Stimulated activated naive CD8-positive, alpha-beta T cell treated with anti-CD3 and anti-CD28 coated beads, Interleukin-15, amount 100 ng/mL, for 72 hours (primary cell): ENCODE measurements at places on chromosomes 7 and 10.
A peak's percentile ranks its signal among the peaks of the same experiment; 100 is the strongest.

DNA sequence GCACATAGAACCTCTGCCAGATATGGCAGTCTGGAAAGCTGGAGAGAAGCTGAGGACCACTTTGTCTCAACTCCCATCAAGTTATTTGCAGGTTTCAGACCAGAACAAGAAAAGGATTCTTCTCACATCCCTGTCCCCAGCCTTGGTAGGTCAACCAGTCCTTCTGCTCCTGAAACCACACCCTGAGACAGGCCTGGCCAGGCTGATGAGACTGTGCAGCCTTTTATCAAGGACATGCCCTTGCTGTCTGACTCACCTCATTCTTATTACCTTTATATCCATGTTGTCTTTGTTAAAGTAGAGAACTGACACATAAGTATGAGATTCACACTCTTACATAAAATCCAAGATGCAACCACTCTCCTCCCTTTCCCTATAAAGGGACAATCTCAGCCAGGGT is 354.9 kb downstream of the PLXNA4 start:
- no peak for DNase-seq

GRCh38 chr10:43131906-43132305 is 6.3 kb upstream of the CSGALNACT2 start:
- DNase-seq, result no peak

GRCh38 chr7:6161463-6162330 is 110.7 kb downstream of the CYTH3 start:
- DNase-seq, result no peak

DNA sequence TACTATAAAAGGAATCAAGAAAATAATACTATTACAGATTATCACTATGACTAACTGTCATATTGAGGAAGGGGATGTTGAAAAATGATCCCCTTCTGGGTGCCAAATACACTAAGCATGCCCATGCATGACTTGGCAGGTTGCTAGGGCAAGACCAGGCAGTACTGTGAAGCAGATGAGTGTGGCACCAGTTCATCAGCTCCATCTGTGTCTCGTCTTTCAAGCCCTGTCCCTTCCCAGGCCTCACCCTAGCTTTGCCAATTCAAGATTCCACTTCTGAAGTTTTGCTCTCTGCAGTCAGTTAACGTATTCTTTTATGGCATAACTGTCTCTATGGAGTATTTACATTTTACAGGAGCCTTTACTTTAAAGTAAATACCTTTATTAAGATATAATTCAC is 135.6 kb upstream of the HPS1 start:
- no peak for DNase-seq

GRCh38 chr10:133100706-133101415 is 13.1 kb downstream of the ADGRA1 start:
- DNase-seq, result no peak

DNA sequence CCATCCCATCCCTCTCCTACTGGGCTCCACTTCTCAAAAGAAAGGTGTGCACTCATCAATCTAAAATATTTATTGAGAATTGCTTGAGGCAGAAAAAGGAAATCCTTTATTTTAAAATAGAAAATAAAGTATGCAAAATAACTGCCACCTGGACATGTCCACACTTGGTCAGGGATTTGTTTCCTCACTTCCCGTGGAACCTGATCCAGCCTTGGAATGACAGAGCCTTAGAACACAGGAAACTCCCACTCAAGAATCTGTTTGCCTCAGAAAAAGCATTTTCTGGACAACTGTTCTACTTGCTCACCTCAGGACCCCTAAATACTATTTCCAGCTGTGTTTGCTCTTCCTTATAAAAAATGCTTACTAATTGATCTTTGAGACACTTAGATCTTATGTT is 29.0 kb downstream of the AKR1C8 start:
- DNase-seq, result no peak

DNA sequence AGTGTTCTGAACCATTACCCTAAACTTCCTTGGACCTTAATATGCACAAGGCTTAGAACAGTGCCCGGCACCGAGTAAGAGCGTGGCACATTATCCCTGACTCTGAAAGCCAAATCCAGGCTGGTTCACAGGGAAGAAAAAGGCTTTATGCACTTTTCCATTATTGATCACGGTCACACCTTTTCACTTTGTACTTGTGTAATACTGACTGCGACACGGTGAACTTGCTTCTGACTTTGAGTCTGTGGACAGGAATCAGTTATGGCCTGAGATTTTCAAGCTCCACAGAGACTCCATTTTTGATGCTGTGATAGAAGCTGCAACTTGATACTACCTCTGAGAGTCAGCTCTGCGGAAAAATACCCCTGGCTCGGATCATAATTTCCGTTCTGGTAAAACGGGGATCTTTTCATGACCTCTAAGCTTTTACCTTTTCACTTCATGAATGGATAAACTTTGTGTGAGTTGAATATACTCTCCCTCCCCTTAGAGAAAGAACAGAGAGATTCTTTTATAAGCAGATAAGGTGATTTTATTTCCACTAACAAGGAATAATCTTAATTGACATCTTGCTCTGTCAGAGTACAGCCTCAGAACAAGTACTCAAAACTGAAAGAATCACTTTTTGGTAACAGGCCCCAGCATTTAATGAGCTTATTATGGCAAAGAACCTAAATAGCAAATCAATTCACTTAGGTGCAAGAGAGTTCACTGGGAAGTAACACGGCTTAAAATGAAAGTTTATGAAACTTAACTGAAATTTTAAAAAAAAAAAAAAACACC is 88.8 kb downstream of the ELMO1 start:
- no peak for DNase-seq

GRCh38 chr7:101294039-101294831 is 27.4 kb downstream of the IFT22 start:
- DNase-seq, result no peak

DNA sequence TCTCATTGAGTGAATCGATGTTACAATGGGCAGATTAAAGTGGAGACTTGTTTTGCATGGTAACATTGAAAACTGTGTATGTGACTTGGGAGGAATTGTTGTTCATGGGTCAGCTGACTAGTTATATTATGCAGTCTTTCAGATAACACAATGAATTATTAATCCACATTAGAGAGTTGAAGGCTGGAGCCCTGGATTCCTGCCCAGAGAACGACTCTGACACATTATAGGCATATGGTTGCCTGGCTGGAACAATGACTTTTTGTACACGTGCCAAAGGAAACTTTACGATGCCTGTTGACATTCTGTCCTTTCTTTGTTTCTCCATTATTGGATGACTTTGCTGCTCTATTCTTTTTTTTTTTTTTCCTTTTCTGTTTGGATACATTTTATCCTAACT is 52.3 kb upstream of the TMEM229A start:
- no peak for DNase-seq

DNA sequence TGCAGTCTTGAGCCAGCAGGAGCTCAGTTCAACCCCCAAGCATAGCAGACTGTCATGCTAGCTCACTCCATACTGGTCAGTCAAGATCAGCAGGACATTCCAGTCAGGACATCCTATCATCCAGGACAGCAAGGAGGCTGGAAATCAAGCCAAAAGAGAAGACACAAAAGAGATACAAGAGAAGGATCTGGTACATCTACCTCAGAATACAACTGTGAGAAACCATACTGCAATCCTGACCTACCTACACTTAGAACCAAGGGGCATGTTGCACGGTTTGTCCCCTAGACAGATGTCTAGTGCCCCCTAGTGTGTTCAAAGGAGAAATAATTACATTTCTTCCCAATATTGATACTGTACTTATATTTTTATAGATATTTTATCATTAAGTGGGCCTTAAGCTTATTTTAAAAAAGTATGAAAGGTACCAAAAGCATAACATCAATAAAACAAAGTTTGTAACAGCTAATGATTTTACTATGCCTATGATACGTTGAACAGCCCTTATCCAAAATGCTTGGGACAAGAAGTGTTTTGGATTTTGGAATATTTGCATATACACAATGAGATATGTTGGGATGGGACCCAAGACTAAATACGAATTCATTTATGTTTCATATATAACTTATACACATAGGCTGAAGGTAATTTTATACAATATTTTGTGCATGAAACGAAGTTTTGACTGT is 26.7 kb downstream of the ERCC6 start:
- peak; percentile 9 for DNase-seq

DNA sequence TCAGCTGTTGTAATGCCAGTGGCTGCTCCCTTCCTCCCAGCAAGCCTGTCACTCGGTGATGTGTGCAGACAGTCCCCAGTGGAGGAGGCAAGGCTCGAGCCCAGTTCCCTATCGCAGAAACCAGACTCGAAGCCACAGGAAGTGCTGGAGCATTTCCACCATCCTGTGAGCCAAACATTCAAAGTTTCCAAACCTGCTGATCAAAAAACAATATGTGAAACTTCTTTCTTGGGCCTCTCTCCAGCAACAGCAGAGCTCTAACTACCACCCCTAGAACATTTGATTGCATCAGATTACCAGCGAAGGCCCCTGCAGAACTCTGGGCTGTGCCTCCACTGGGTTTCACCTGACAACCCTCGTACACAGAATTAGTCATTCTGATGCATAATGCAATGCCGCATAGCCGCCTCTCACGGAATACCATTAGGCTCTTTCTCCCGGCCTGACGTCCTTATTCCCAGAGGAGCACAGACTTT is 94.0 kb downstream of the ELMO1 start:
- peak; percentile 58 for DNase-seq

GRCh38 chr10:8403711-8404371 is 349.4 kb downstream of the GATA3 start:
- no peak for DNase-seq

GRCh38 chr7:148753224-148753623 is 54.5 kb downstream of the CUL1 start:
- no peak for DNase-seq

GRCh38 chr10:29142516-29143314 is 146.2 kb upstream of the LYZL1 start:
- DNase-seq, result no peak

GRCh38 chr7:24456526-24457218 is 116.6 kb upstream of the PALS2 start:
- no peak for DNase-seq

GRCh38 chr7:144649120-144649519 is 186.7 kb downstream of the TPK1 start:
- DNase-seq, result no peak

- DNase-seq, result no peak
Observed at GRCh38 chr10:12838995-12839927, 162.3 kb downstream of the CCDC3 start.
